ENCODE measurements at places on chromosomes 7 and 10.
A peak's percentile ranks its signal among the peaks of the same experiment; 100 is the strongest.

DNA sequence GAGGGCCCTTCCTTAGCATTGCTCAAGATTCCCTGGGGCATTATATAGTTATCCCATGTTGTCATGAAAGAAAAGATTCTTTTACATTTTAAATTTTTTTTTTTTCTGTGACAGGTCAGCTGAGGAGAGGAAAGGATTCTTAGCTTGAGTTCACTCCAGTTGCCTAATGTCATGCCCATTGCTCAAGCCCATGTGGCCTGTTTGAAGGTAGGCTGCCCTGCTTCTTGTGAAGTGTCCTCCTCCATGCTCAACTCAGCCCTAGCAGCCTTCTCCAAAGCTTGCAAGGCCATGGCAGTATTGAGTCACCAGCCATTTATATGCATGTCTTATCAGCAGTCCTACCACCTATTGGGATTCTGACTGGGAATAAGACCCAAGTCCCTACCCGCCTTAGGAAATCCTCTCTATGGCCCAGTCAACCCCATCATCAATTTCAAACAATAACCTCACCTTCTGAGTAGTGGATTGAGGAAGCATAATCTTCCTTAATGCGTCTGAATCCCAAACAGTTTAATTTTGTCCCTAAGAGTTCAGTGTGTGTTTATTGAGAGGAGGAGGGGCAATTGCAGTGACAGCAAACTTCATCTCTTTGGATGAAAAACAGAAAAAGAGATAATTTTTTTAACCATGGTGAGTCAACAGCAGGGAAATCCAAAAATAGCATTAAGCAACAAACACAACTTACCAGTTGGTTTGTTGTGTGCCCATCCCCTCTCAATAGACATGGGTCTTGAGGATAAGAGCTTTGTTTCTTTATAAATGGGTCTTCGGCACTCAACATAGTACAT, 38.6 kb upstream of the WASL start:
- DNase-seq: no peak

- DNase-seq: no peak
Observed at GRCh38 chr7:38798552-38799267, 110.3 kb downstream of the VPS41 start.

GRCh38 chr7:33669251-33669670, 236.1 kb upstream of the BMPER start:
- no peak for DNase-seq

GRCh38 chr7:24821045-24821753, 63.9 kb upstream of the GSDME start:
- peak; percentile 84 for DNase-seq

GRCh38 chr10:132096863-132097478, 31.2 kb downstream of the JAKMIP3 start:
- DNase-seq: no peak

- DNase-seq: no peak
Observed at GRCh38 chr7:16562456-16563220, 36.0 kb downstream of the LRRC72 start.

- DNase-seq: no peak
Observed at GRCh38 chr7:55538538-55538937, 33.8 kb downstream of the VOPP1 start.

- no peak for DNase-seq
Observed at GRCh38 chr7:124364283-124364682, 331.4 kb upstream of the TMEM229A start.

DNA sequence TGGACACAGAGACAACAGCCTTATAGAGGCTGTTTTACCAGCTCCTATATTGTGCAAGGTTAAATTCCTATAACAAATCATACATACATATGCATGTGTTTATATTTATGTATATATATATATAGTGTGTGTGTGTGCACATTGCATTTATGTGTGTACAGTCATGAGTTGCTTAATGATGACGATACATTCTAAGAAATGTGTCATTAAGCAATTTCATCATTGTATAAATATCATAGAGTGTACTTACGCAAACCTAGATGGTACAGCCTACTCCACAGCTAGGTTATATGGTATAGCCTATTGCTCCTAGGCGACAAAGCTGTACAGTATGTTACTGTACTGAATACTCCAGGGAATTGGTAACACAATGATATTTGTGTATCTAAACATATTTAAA, 30.1 kb upstream of the TNKS2 start:
- DNase-seq: no peak

GRCh38 chr10:131093795-131094366, 217.6 kb downstream of the TCERG1L start:
- no peak for DNase-seq

- DNase-seq: no peak
Observed at GRCh38 chr7:74029089-74029785, 1.3 kb downstream of the ELN start.

DNA sequence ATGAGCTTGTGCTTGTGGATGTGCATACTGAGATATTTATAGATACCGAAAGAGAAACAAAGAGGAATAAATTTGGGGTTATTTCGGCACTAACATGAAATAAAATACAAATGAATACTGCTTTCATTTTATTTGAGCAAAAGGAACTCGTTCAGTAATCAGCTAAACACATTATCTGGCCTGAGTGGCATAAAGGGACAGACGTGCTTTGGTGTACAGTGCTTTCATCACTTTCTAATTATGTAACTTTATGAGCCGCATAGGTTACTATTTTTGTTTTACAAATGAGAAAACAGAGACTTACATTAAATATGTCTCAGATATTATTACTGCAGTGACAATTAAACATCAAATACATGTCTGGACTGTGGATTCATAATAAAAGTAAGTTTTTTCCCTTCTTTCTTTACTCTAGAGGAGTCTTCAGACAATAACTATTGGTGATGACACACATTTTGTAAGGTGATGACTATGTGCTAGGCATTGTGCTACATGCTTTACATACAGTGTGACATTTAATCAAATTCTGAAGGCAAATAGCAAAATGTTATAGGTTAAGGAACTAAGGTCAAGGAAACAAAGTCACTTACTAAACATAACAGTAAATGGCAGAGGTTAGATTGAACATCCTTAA, 503.3 kb downstream of the SORCS1 start:
- no peak for DNase-seq

DNA sequence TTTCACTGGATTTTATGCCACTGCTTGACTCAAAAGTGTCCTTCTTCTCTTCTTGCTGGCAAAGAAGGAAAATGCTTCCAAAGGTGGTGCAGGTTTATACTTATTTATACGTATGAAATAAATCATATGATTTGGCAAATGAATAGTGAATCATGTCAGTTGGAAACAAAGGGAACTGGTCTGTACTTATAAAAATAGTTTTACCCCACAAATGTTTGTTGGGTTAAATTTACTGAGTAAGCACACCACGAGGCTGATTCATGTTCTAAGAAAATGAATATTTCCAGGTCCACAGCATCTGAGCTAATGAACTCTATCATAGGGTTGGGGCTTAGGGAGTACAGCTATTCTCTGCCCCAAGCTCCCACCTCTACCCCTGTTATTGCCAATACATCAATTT, 232.2 kb downstream of the TRIL start:
- no peak for DNase-seq

GRCh38 chr10:1243486-1244234, 187.5 kb downstream of the WDR37 start:
- no peak for DNase-seq

- no peak for DNase-seq
Observed at GRCh38 chr7:29926216-29926615, 63.4 kb downstream of the SCRN1 start.

- DNase-seq: no peak
Observed at GRCh38 chr7:123666492-123666891, 10.8 kb downstream of the LMOD2 start.

- DNase-seq: no peak
Observed at GRCh38 chr7:665736-666453, 60.6 kb upstream of the DNAAF5 start.

GRCh38 chr10:48946332-48946731, 6.7 kb upstream of the LRRC18 start:
- DNase-seq: no peak

GRCh38 chr7:81190997-81191768, 272.3 kb upstream of the SEMA3C start:
- no peak for DNase-seq

- DNase-seq: no peak
Observed at GRCh38 chr10:119208553-119208940, 1.2 kb downstream of the GRK5 start.

DNA sequence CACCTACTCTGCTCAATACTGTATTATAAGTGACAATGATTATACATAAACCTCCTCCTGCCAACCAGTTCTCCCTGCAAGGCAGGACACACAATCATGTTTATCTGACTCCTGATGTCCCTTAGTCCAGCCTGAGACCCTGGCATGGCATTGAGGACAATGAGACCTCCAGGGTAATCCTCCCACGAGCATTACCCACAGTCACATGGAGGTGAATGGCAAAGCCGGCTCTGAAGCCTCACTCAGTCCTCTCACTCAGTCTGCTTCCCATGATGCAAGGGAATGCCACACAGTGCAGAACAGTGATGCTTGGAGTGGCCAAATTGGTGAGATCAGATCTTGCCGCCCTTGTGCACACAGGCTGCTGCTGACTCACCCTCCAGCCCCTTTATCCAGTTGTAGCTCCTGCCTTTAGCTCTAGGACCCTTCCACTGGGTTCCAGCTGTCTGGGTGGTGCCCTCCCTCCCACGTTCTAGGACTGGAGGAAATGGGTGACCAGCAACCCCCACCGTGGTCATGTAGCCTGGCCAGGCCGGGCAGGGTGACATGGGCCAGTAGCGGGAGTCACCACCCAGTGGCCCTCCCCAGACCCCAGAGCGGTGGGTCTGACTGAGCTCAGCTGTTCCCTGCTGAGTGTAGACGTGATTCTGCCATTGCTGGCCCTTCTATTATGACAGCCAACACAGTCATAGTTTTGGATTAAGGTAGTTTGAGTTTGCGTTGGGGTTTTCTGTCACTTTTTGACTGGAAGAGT, 5.5 kb upstream of the ADCY1 start:
- DNase-seq: no peak

DNA sequence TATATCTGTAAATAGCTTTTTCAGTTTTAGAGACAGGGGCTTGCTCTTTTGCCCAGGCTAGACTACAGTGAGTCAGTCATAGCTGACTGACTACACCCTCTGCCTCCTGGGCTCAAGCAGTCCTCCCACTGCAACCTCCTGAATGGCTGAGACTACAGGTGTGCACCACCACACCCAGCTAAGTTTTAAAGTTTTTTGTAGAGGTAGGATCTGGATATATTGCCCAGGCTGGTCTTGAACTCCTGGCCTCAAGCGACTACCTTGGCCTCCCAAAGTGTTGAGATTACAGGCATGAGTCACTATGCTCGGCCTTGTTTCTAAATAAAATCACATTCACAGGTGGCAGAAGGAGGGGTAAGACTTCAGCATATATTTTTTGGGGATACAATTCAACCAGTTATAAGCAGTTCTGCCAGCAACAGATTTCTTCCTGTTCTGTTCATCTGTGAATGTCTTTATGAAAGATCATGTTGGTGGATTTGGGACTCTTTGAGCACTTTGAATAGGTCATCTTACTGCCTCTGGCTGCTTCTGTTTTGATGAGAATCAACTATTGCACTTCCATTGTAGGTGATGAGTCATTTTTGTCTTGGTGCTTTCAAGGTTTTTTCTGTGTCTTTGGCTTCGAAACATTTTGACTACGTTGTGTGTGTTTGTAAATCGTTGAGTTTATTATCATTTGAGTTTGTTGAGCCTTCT, 15.7 kb downstream of the RBM33 start:
- no peak for DNase-seq

DNA sequence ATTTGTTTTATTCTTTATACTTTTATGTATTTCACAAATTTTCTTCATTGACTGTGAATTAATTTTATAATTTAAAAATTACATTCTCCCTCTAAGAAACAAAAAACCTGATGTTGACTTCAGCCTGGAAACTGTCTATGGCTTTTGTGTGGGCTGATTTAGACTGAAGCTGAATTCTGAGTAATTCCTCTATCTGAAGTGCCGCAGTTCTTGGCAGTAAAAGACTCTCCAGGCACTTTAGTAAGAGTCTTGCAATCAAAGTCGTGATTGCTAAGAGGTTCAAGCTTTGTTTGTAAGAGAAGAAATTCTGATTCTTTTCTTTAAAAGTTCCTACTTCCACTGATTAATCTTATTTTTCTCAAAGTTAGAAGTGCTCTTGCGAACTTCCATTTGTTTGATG, 3.4 kb upstream of the CEP41 start:
- no peak for DNase-seq

GRCh38 chr7:24754906-24755506, 2.3 kb downstream of the GSDME start:
- DNase-seq: no peak

DNA sequence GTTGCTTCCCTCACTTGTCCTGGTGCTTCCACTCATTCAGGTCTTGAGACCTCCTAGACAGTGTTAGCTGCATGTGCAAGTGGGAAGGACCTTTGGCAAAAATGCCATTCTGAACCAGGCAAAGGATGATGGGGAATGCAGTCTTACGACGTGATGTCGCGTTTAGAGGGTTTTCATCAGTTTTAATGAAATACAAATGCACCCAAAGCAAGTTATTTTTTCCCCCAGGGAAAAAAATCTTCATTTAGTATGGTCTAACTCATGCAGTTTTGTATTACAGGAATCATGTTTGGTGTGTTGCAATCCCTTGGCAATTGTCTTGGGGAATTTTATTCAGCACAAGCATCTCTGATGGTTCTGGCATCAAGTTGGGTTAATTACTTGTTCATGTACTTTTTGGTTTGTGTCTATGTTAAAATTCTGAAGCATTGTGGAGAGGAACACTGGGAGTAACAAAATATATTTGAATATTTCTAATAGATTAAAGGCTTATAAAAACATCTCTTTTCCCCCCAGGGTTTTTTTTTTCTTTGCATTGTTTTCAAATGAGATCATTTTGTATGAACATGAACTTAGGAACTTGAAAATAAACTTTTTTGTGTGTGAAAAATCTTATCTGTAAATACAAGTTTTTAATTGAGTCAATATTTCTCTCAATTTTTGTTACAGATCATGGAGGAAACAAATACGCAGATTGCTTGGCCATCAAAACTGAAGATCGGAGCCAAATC, 188.9 kb downstream of the BICC1 start:
- no peak for DNase-seq

Measured in CD4-positive, alpha-beta T cell (primary cell).